A549 (cell line): ENCODE measurements at places on chromosomes 1 and 21.

- no peak for DNase-seq
Measured at GRCh38 chr1:187032982-187033692, 204.4 kb downstream of the PLA2G4A start.

DNA sequence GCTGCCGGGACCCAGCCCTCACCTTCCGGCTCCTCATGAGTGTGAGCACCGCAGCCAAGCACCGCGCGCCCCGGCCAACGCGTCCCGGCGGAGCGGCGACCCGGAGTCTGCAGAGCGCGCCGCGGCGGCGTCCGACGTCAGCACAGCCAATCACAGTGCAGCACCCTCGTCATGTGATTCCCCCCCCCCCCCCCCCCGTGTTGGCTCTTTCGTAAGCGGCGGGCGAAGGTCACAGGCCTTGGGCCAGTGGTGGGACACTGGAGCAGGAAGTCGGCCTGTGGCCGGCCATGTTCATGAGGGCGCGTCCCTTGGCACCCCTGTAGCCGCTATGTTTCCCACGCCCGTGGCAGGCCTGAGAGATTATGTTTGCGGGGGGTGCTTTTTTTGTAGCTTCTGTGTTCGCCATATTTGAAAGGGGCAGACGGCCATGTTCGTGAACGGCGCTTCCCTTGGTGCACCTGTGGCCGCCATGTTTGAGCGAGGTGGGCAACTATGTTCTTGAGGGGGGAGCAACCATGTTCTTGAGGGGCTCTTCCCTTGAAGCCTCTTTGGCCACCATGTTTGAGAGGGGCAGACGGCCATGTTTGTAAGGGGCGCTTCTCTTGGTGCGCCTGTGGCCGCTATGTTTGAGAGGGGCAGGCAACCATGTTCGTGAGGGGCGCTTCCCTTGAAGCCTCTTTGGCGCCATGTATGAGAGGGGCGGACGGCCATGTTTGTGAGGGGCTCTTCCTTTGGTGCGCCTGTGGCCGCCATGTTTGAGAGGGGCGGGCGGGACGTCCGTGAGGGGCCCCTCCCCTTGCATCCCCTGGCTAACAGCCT is at the start of gene C1orf174:
C1orf174 (minus strand) TSS at position 123 of the 819 bp plus-strand sequence; CDS start at position 37, 86 bp downstream.
- DNase-seq: peak; percentile 81

DNA sequence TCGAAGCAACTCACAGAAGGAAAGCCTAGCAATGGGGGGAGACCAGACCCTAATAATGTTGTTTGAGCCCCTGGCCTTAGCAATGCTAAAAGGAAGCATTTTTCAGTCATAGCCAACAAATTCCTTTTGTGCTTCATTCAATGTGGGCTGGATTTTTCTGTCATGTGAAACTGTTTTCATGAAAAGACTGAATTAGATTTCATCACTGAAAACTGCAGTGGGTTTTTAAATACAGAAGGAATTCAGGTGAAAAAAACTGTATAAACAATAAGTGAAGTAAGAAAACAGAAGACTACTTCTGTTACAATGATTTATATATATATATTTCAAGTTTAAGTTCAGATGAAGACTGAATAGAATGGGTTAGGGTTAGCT is 204.8 kb downstream of the SMYD3 start:
- no peak for DNase-seq

GRCh38 chr1:112558634-112559033 is 49.9 kb downstream of the WNT2B start:
- no peak for DNase-seq

- DNase-seq: no peak
Measured at GRCh38 chr1:10973956-10974881, 38.2 kb upstream of the TARDBP start.

- DNase-seq: peak; percentile 40
Measured at GRCh38 chr1:197868751-197869489, 33.5 kb upstream of the C1orf53 start.

DNA sequence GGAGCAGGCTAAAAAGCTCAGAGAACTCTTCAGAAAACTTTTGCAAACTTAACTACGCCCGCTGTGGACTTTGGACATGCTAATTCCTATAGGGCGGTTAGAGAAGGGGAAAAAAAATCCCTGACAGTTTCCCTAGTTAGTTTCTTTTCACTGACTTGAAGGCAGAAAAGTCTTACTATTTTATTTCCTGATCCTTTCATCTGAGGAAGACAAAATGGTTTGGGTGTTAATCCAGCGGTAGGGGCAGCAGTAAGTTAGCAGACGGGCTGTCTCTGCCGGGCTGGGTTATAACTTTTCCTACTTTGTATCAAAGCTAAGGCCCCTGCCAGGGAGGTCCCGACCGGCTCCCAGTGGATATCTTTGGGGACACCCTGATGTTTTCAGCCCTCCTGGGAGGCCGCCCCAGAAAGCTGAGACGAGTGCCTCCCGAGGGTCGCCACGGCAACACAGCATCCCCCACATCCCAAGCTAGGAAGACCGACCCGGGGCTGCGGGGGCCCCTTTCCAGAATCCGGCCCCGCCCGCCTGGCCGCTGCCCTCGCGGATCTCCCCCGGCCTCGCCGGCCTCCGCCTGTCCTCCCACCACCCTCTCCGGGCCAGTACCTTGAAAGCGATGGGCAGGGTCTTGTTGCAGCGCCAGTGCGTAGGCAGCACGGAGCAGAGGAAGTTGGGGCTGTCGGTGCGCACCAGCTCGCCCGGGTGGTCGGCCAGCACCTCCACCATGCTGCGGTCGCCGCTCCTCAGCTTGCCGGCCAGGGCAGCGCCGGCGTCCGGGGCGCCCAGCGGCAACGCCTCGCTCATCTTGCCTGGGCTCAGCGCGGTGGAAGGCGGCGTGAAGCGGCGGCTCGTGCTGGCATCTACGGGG is 162.6 kb downstream of the RUNX1 start:
- no peak for DNase-seq

DNA sequence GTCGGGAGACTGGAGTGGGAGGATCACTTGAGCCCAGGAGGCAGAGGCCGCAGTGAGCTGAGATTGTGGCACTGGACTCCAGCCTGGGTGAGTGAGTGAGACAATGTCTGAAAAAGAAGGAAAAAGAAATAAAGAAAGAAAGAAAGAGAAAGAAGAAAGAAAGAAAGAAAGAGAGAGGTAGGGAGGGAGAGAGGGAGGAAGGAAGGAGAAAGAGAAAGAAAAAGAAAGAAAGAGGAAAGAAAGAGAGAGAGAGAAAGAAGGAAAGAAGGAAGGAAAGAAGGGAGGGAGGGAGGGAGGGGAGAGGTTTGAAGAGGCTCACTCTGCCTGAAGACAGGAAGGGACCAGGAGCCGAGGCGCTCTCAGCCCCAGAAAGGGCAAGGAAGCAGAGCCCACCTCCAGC is 4.8 kb upstream of the TCP10L start:
- no peak for DNase-seq

GRCh38 chr1:86429835-86430234 is 5.9 kb downstream of the CLCA2 start:
- DNase-seq: peak; percentile 46

GRCh38 chr21:21463456-21463855 is 465.2 kb downstream of the NCAM2 start:
- DNase-seq: no peak

- no peak for DNase-seq
Measured at GRCh38 chr21:33661146-33661545, 18.8 kb downstream of the ITSN1 start.

- no peak for DNase-seq
Measured at GRCh38 chr1:25952841-25953401, 44.9 kb downstream of the PAFAH2 start.

GRCh38 chr1:211135342-211135950 is 1.5 kb upstream of the KCNH1 start:
- DNase-seq: peak; percentile 46

- no peak for DNase-seq
Measured at GRCh38 chr1:23125489-23125888, 43.2 kb downstream of the LUZP1 start.

GRCh38 chr1:94979131-94979530 is 52.2 kb upstream of the CNN3 start:
- no peak for DNase-seq

- no peak for DNase-seq
Measured at GRCh38 chr1:83961571-83962295, 37.2 kb downstream of the TTLL7 start.

GRCh38 chr1:206512058-206512850 is 4.9 kb downstream of the RASSF5 start:
- no peak for DNase-seq

- no peak for DNase-seq
Measured at GRCh38 chr1:49102752-49103151, 326.1 kb upstream of the BEND5 start.

GRCh38 chr1:175319112-175319911 is 126.7 kb upstream of the KIAA0040 start:
- DNase-seq: peak; percentile 59

GRCh38 chr1:229482511-229482910 is 25.6 kb downstream of the NUP133 start:
- no peak for DNase-seq
